Endothelial cell (in vitro differentiated cells): ENCODE measurements at places on chromosomes 2 and 18.

DNA sequence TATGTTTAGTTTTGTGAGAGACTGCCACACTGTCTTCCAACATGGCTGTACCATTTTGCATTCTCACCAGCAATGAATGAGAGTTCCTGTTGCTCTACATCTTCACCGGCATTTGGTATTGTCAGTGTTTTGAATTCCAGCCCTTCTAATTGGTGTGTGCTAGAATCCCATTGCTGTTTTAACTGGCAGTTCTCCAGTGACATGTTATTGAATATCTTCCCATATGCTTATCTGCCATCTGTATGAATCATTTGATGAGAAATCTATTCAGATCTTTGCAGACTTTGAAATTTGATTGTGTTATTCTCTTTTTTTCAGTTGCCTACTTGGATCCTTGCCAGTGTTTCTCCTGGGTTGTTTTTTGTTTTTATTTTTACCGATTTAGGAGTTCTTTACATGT is 99.0 kb downstream of the SNTG2 start:
- DNase-seq, result no peak

GRCh38 chr18:59385191-59385590 is 26.1 kb upstream of the LMAN1 start:
- no peak for DNase-seq

- no peak for DNase-seq
These were observed 57.6 kb upstream of the IGFBP5 start for GRCh38 chr2:216752855-216753505.

- no peak for DNase-seq
These were observed 68.5 kb upstream of the OSR1 start for GRCh38 chr2:19426941-19427340.

GRCh38 chr2:235728800-235729556 is 235.1 kb downstream of the AGAP1 start:
- no peak for DNase-seq

GRCh38 chr2:178819992-178820391 is 12.8 kb upstream of the TTN start:
- DNase-seq, result no peak

DNA sequence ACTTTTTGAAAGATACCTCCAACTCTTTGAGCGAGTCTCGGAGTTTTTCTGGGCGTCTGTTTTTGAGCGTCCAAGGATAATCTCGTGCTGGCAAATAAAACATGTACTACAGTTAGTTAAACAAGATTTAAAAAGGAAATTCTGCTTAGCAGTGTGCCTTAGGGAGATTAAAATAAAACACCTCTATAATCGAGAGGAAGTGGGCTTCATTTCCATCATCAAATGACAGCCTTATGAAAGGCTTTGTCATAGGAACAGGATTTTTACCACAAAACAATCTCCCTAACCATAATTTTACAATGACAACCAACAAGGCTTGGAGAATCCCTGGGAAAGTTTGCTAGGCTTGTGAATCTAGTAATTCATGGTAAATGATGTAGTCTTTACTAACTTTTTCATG is 103.4 kb downstream of the WDPCP start:
- no peak for DNase-seq

- no peak for DNase-seq
These were observed 105.8 kb downstream of the BABAM2 start for GRCh38 chr2:27996156-27996922.

GRCh38 chr2:152468899-152469692 is 134.1 kb downstream of the FMNL2 start:
- no peak for DNase-seq

- no peak for DNase-seq
These were observed 410.2 kb upstream of the CHST9 start for GRCh38 chr18:27595113-27595838.

GRCh38 chr2:239214725-239215124 is 186.1 kb downstream of the HDAC4 start:
- no peak for DNase-seq

GRCh38 chr2:212640428-212640827 is 101.8 kb upstream of the ERBB4 start:
- no peak for DNase-seq

DNA sequence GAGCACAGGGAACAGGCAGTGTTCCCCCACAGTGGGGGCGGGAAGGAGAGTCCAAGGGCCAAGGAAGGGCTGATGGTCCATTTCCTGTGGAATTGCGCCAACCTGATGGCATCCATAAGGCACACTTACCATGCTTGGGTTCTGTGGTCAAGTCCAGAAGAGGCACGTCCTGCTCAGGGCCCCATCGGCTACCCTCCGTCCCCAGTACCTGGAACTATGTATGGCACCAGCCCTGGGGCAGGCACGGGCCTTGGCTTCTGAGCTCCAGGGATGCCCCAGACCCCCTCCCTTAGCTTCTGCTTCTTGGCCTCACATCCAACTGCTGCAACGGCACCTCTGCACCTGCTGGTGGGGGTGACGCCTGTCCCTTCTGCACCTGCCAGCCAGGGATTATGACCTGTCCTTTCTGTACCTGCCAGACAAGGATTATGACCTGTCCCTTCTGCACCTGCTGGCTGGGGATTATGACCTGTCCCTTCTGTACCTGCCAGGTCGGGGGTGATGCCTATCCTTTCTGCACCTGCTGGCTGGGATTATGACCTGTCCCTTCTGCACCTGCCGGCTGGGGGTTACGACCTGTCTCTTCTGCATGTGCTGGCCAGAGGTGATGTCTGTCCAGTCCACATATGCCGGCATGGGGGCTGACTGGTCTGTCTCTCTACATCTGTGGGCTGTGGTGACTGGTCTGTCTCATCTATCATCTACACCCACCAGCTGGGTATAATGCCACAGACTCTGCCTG is 45.4 kb upstream of the SNTG2 start:
- no peak for DNase-seq

GRCh38 chr2:45567974-45568789 is 42.9 kb downstream of the SRBD1 start:
- DNase-seq, result no peak

- no peak for DNase-seq
These were observed 166.5 kb downstream of the RPIA start for GRCh38 chr2:88857951-88858411.

DNA sequence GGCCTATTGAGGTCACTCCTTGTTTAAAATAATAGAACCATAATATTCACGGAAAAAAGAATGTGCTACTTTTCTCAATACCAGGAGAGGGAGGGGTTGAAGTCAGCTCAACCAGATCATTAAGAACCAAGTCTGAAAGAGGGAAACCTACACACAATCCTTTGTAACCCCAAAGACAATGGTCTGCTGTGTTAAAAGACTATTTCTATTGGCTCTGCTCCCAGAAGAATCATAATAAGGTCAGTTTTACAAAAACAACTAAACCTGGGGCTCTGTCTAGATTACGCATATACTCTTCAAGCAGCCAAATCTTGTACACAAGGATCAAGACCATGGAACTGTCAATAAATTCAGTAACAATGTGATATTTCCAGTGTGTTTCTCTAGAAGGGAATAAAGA is 177.2 kb upstream of the CRIM1 start:
- DNase-seq, result no peak

DNA sequence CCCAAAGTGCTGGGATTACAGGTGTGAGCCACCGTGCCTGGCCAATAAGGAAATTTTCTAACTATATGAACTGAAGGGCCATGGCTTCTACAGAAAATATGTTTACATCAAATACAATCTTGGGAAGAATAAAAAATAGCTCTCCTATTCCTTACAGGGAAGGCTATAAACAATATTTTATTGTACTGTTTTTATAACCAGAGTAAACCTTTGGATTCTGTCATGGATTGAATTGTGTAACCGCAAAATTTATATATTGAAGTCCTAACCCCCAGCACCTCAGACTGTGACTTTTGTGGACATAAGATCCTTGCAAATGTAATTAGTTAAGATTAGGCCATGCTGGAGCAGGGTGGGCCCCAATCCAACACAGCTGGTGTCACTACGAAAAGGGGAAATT is 8.3 kb downstream of the HSBP1L1 start:
- no peak for DNase-seq

DNA sequence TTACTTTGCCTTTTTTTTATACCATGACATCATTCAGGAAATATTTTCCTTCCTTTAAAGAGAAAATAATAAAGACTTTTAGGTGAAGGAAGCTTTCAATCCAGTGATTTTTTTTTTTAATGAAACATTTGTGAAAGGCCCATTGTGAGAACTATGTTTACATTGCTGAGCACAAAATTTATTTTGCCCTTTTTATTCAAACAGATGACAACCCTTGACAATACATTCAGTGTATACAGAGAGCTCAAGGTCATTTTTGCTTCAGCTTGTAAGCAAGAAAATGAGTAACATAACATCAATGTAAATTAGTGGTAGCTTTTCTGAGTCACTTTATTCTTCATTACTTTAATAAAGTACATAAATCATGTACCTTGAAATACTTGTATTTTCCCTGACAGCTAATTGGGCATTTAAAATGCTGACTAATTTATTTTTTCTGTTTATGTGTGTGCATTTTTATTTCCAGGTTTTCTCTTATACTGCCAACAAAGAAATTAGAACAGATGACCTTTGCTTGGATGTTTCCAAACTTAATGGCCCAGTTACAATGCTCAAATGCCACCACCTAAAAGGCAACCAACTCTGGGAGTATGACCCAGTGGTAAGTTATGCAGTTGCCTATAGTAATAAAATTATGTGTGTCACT is 121.6 kb downstream of the GALNT1 start:
- DNase-seq, result no peak

GRCh38 chr2:19881908-19882265 is 19.9 kb downstream of the TTC32 start:
- DNase-seq, result no peak

DNA sequence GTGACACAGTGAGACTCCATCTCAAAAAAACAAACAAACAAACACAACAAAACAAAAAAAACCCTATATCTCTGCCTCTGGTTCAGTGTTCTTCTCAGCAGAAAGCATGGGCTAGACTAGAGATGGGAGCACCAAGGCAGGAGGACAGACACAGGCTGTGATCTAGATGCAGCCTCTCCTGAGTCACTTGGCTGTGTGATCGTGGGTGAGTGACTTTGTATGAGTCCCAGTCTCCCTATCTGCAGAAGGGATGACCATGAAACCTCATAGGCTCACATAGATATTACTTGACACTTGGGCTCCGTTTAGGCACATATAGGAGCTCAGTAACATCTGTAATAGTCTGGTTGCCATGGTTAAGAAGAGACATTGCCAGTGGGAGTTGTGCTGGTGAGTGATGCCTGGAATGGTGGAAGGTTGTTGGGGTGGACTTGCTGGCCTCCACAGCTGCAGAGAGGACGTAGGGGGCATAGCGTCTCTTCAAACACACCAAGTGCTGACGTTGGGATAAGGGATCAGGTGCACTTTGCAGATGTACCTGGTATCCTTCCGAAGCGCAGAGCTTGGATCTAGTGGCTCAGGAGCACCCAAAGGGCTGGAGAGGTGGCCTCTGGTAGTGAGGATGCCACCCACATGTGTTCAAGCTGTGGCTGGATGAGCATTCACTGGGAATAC is 318.9 kb upstream of the HS6ST1 start:
- DNase-seq, result no peak

DNA sequence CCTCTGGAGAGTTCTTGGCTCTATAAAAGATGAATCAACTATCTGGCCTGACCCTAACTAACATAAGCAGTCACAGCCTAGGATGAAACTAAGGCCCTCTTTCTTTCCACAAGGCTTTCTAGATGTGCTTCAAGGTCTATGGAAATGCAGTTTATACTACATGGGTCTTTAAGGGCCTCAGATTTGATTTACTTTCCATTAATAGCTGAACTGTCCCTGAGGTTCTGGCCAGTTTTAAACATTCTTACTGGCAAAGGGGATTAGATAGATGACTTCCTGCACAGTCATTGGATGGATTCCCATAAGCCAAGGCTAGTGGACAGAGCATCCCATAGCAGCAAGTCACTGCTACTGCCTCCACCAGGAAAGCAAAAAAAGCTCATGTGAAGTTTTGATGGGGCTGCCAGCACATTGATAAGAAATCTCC is 38.1 kb upstream of the LCLAT1 start:
- no peak for DNase-seq

- no peak for DNase-seq
These were observed 1100.2 kb downstream of the CBLN2 start for GRCh38 chr18:71443706-71444480.
